ENCODE measurements at places on chromosomes 7 and 10.

GRCh38 chr10:62573929-62574328, 199.8 kb downstream of the ZNF365 start:
- DNase-seq = no peak

GRCh38 chr7:104113788-104114187, 94.0 kb downstream of the ORC5 start:
- DNase-seq = no peak

DNA sequence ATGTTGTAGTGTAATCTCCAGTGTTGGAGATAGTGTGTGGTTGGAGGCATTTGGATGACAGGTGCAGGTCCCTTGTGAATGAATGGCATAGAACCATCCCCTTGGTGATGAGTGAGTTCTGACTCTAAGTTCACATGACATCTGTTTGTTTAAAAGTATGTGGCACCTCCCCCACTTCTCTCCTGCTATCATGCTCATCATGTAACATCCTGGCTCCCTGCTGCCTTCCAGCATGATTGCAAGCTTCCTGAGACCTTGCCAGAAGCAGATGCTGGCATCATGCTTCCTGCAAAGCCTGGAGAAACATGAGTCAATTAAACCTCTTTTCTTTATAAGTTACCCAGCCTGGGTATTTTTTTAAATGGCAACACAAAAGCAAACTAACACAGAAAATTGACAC, 499.0 kb upstream of the SEMA3D start:
- no peak for DNase-seq

DNA sequence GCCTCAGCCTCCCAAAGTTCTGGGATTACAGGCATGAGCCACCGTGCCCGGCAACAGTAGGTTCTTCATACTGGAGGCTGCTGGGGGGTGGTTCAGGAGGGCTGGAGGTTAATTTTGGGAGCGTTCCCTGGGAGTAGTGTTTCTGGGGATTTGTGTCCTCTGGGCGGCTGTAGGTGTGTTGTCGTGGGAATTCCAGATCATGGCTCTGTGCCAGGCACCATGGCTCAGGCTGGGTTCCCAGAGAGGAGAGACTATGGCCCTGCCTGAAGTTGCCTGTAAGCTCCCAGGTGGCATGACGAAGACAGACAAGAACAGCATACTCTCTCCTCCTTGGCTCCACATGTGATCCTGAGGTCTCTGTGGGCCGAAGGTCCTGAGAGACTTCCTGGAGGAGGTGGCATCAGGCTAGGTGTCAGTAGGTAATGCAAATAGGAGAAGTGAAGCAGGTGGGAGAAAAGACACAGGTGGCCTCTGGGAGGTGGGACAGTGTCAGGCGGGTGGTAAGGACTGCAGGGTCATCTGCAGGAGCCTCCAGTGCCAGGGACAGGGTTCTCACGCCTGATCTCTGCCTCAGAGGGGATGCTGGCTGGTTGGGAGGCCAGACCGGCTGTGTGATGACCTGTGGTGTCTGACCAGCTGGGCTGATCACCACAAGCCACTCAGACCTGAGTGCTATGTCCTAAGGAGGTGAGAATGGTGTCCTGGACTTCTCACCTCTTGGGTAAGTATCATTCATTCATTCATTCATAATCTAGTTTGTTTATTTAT, 18.7 kb downstream of the CLIP2 start:
- DNase-seq = no peak

- no peak for DNase-seq
Measured at GRCh38 chr10:68296843-68297663, 34.8 kb upstream of the HNRNPH3 start.

- DNase-seq = no peak
Measured at GRCh38 chr7:86968618-86969017, 90.8 kb downstream of the ELAPOR2 start.

Measured in activated CD4-positive, alpha-beta T cell treated with anti-CD3 and anti-CD28 coated beads, Interleukin-2, amount 50 U/mL, for 16 hours (primary cell).